ENCODE measurements at places on chromosomes 5 and 9. TPM values are rescaled to one million over a fixed set of nuclear protein-coding genes. Genes with fewer than 3 reads are reported as not detected.
A peak's percentile ranks its signal among the peaks of the same experiment; 100 is the strongest.

DNA sequence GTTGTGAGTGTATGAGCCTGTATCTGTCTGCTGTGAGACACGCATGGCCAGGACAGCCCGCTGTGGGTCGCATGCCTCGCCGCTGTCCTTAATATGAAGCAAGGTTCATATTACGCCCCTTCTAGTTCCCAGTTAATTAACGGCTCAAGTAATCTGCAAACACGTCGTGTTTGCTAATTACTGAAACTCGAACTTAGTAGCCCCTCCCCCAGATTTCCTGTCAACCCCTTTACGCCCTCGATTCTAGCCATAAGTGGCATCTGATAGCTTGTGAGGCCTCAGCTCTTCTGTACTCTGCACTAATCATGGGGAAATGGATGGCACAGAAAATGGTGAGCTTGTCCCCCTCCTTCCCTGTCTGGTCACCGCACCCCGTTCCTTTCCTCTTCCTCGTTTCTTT, 116.9 kb upstream of the OTULINL start:
- peak overlapping the region; percentile 73 for H3K27ac ChIP-seq
- no peaks in the 10 kb centered on the region for H3K27me3 ChIP-seq
- no peaks in the 10 kb centered on the region for H3K36me3 ChIP-seq
- H3K4me1 ChIP-seq = peaks cover 19% of the 10 kb centered on the region

DNA sequence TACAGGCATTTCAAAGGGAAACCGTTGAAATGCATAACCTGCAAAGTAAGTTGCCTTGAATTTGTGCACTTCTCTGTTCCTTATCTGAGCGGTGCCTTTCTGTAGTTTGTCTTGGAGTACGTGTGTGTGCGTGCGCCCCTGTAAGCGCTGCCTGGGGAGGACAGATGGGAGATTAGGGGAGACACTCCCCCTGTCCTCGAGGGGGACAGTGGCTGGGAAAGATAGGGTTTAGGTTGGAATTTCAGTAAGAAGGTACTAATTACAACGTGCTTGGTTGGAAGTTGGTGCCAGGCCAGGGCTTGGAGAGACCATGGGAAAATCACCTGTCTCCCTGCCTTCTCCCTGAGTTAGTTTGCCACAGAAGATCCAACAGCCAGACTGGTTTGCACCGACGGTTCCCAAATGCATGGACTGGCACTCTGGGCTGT, 73.2 kb downstream of the PIK3R1 start:
- peak overlapping the region; percentile 90 for H3K27ac ChIP-seq
- no peak for DNase-seq
- H3K36me3 ChIP-seq = no peaks in the 10 kb centered on the region
- H3K4me1 ChIP-seq = peaks cover 34% of the 10 kb centered on the region
- H3K4me3 ChIP-seq = peak overlapping the region; percentile 24
- no peaks in the 10 kb centered on the region for H3K27me3 ChIP-seq

- no peaks in the 10 kb centered on the region for H3K4me1 ChIP-seq
- no peak overlapping the region for H3K27ac ChIP-seq
- no peak for DNase-seq
- H3K4me3 ChIP-seq = no peak overlapping the region
Observed at GRCh38 chr9:13932528-13933267, 381.2 kb downstream of the NFIB start.

GRCh38 chr5:104412649-104413240, 850.2 kb upstream of the NUDT12 start:
- H3K36me3 ChIP-seq = no peaks in the 10 kb centered on the region
- no peaks in the 10 kb centered on the region for H3K4me1 ChIP-seq

- H3K4me1 ChIP-seq = peaks cover 10% of the 10 kb centered on the region
- no peaks in the 10 kb centered on the region for H3K36me3 ChIP-seq
- H3K27ac ChIP-seq = no peak overlapping the region
- H3K27me3 ChIP-seq = no peaks in the 10 kb centered on the region
- no peak overlapping the region for H3K4me3 ChIP-seq
Observed at GRCh38 chr9:22033012-22033630, 24.0 kb upstream of the CDKN2B start.

DNA sequence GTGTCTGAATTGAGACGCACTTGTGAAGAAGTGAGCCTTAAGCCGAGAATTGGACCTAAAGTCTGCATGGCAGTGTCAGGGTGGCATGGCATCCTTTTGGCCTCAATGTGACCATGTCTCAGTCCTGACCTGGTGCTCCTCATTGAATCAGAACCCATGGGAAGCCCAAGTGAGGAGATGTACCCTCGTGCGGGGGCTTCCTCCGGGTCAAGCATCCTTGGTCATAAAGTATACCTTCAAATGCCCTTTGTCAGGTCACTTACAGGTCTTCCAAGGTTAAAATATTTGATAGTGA, 202.2 kb downstream of the GADD45G start:
- H3K27ac ChIP-seq = no peak overlapping the region
- H3K4me1 ChIP-seq = no peaks in the 10 kb centered on the region
- no peaks in the 10 kb centered on the region for H3K27me3 ChIP-seq
- no peaks in the 10 kb centered on the region for H3K36me3 ChIP-seq
- no peak overlapping the region for H3K4me3 ChIP-seq
- no peak for DNase-seq

DNA sequence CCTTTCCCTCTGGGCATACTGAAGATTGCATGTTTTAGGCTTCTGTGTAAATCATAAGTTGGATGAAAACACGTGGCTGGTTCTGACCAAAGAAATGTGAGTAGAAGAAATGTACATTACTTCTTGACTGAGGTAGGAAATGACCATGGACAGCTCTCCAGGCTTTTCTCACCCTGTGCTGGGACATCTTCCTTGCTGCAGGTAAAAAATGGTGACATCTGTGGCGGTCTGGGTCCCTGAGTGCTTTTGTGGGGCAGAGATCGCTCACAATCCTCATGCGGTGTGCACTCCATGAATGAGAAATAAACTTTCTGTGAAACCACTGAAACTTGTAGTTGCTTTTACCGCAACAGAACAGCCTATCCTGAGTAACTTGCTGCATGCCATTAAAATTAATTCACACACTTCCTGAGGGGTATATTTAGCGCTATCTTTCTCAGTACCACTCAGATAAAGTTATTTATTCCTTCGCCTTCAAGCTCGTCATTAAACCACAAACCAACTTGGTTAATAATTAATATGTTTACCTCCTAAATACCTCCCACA, 730.4 kb downstream of the EFNA5 start:
- no peaks in the 10 kb centered on the region for H3K36me3 ChIP-seq
- no peak overlapping the region for H3K4me3 ChIP-seq
- no peak overlapping the region for H3K27ac ChIP-seq
- DNase-seq = no peak
- H3K27me3 ChIP-seq = no peaks in the 10 kb centered on the region

DNA sequence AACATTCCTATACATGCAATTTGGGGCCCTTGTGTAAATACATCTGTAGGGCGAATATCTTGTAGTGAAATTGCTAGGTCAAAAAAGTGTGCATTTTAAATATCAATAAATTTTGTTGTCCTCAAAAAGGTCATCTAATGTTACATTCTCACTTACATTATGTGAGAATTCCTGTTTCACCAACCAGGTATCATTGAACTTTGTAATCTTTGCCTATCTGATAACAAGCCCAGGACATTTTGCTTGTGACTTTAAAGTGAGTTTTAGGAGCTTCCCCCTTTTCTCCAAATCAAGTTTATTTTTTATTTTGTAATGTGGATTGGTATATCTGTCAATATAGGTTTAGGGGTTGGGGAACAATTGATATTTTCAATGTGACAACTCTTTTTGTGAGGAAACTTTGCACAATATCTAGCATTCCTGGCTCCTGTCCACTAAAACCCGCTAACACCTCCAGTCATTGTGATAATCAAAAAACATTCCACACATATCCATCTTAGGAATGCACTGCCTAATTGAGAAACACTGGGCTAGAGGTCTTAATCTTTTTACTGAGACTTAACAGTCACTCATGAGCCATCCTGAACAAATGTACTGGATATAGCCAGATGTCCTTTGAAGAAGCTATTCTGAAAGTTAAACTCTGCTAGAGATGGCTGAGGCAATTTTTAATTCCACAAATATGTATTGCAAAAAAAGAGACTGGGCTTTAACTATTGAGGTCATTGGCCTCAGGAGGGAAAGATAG, 72.5 kb upstream of the SLC1A1 start:
- DNase-seq = no peak
- H3K4me1 ChIP-seq = no peaks in the 10 kb centered on the region
- H3K4me3 ChIP-seq = no peak overlapping the region
- no peaks in the 10 kb centered on the region for H3K36me3 ChIP-seq
- no peaks in the 10 kb centered on the region for H3K27me3 ChIP-seq

DNA sequence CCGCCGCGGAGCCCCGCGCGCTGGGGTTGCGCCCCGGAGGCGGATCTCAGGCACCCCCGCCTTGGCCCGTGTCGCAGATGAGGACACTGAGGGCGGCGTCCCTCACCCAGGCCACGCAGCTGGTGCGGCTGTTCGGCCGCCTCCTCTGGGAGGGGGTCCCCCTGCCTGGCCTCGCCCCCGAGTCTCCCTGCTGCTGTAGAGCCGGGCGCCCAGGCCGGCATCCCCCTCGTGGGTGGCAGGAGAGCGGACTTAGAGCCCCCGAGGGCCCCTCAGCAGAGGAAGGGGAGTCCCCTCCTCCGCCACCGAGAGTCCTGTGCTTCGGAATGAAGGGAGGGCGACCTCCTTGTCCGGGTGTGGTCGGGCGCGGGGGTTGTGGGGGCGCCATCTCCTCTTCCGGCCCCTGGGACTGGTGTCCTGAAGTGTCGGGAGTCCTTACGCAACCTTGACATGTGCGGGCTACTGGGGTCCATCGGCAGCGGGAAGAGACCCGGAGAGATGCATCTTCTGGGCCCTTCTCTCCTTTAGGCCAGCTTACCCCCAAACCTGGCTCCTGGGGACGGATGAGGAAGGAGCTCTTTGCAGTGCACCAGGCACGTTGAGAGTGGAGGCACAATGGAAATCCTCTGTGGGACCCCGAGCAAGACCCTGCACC, 11.7 kb upstream of the EXOSC2 start:
- DNase-seq = peak; percentile 23
- peak overlapping the region; percentile 48 for H3K27ac ChIP-seq
- peaks cover 14% of the 10 kb centered on the region for H3K4me1 ChIP-seq
- no peaks in the 10 kb centered on the region for H3K36me3 ChIP-seq
- H3K4me3 ChIP-seq = peak overlapping the region; percentile 53

GRCh38 chr9:71121275-71122021, at the start of gene TRPM3:
Gene TRPM3 (minus strand): TSS chr9:71121621. CDS start chr9:71121354, 267 bp downstream.
- H3K4me3 ChIP-seq = no peak within 1 kb of the TSS
- H3K27ac ChIP-seq = no peak within 1 kb of the TSS
- no peaks in the 10 kb centered on the region for H3K36me3 ChIP-seq
- H3K27me3 ChIP-seq = peaks cover 17% of the 10 kb centered on the region

GRCh38 chr5:127068493-127069214, 4.6 kb downstream of the C5orf63 start:
- DNase-seq = no peak
- H3K36me3 ChIP-seq = no peaks in the 10 kb centered on the region
- H3K27ac ChIP-seq = no peak overlapping the region

FOXD4 gene
- total RNA-seq = 0.27 TPM

RELL2 gene
- total RNA-seq = 9.0 TPM

RIGI gene
- 38.9 TPM for total RNA-seq

TAF11L13 gene
- not detected for total RNA-seq

NTNG2 gene
- 1.1 TPM for total RNA-seq

Data from transverse colon (tissue), 4 donors.